Hematopoietic multipotent progenitor cell treated with erythropoietin and hydrocortisone succinate and interleukin-3 and kit ligand, for 8 days (in vitro differentiated cells): ENCODE measurements at places on chromosomes 7 and 10.

- DNase-seq: no peak
These were observed 123.5 kb upstream of the FERD3L start for GRCh38 chr7:19268737-19269136.

DNA sequence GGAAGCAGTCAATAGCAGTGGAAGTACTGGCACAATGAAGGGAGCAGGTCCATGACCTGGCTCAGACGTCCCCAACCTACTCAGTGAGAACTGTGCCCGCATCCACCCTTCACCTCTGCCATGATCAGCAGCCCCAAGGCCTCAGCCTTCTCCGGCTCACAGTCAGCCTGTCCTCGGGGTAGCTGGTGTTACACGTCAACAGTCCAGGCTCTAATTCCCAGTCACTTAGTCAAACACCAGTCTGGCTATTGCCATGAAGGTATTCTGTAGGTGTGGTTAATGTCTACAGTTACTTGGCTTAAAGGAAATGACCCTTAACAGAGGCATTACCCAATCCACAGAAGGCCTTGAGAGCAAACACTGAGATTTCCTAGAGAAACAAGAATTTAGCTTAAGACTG is 49.1 kb downstream of the GRB10 start:
- DNase-seq: no peak

GRCh38 chr10:76554033-76554408 is 1083.6 kb downstream of the KCNMA1 start:
- no peak for DNase-seq

- no peak for DNase-seq
These were observed 63.0 kb upstream of the SP4 start for GRCh38 chr7:21364801-21365271.

GRCh38 chr10:103836273-103836672 is 19.1 kb downstream of the SH3PXD2A start:
- no peak for DNase-seq

DNA sequence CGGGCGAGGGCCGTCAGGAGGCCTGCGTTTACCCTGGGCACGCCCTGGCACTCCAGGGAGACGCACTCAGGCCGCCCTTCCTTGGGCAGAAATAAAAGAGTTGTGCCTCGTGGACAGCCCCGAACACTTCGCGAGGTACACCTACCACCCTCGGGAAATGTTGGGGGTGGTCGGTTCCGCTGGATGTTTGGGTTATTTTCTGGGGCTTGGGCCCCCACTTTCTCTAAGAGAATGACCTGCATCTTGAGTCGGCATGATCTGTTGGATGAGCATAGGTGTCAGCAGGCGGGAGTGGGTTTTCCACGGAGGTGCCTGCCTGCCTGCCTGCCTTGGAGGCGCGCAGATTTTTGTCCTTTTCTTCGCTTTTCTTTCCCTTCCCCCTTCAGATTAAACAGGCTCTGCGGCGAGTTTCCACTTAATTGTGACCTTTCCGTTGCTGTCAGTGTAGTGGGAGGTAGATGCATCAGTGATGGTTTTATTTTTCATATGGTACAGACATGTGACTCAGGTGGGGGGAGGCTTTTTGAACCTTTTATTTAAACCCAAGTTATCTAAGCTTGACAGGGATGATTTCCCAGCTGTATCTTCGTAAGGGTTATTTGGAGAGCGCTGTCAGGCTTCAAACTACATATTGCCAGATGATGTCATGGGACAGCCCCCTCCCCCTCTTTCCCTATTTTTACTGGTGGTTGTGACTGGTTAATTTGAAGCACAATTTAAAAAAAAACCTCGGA is 661 bp downstream of the HECTD2 start:
- peak; percentile 24 for DNase-seq

DNA sequence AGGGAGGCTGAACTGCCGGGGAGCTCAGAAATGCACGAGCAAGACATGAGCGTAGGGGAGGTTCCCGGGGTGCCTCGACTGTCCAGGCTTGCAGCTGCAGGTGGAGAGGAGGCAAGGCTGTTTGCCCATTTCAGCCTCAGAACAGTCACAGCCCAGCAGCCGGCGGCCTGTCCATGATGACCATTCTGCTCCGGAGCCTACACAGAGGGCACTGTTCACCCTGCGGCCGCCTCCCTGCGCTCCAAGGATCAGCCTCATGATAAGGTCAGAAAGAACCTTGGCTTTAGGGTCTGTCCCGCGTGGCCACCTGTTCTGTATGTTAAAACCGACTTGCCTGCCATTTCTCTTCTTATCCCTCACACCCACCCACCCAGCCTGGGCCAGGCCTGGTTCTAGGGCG is 21.9 kb upstream of the CFAP46 start:
- DNase-seq: no peak

DNA sequence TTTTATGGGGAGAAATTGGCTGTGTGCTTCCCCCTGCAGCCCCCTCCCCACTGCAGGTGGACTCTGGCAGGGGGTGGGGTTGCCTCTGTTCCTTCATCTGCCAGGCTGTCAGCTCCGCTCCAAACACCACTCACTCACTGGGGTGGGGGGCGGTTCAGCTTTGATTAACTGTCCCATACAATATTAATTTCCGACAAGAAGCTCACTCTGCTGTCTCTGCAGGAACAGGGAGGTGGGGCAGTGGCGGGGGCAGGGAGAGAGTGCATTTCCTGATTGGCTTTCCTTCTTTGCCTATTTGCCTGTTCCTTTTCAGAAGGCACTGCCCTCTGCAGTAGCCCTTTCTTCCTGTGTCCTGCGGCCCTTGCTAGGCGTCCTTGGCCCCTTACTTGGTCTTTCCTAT is 500.8 kb downstream of the PLXNA4 start:
- DNase-seq: no peak

DNA sequence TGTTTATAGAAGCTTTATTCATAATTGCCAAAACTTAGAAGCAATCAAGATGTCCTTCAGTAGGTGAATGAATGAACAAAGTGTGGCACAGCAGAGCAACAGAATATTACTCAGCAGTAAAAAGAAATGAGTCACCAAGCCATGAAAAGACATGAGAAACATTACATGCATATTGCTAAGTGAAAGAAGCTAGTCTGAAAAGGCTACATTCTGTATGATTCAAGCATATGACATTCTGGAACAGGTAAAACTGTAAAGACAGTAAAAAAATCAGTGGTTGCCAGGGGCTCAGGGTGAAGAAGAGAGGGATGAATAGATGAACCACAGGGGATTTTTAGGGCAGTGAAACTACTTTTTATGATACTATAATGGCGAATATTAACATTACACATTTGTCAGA is 80.9 kb upstream of the APBB1IP start:
- no peak for DNase-seq

- DNase-seq: peak; percentile 27
These were observed 37.6 kb downstream of the AKR1C4 start for GRCh38 chr10:5234106-5234860.

DNA sequence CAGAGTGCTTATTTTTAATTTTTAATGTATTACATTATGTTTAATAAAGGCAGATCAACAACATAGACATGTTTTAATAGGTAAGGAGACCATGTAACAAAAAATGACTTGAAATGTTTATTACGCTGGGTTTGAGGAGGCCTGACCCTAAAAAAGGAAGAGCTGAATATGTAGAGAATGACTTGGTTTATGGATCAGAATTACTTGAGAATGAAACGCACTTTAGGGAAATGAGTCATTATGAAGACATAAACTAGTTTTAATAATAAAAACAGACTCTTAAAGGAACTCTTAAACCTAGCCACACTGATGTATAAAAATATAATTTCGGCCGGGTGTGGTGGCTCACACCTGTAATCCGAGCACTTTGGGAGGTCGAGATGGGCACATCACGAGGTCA is 56.5 kb downstream of the CTTNBP2 start:
- no peak for DNase-seq

- DNase-seq: no peak
These were observed 82.8 kb downstream of the TES start for GRCh38 chr7:116293139-116293538.

DNA sequence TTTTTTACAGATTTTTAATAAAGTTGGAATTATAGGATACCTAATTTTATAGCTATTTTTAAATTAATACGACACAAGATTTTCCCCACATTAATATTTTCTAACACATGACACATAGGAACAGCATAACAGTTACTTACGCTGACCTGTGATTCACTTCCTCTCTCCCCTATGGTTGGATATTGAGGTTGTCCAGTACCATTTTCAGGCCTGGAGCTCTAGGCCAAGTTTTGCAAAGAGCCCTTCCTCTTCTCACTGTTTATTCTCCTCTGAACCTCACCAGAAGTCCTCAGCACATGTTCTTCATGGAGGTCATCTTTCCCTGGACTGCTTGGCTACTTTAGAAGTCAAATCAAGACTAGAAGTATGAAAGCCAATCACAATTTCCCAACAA is 28.2 kb downstream of the LYZL1 start:
- no peak for DNase-seq

DNA sequence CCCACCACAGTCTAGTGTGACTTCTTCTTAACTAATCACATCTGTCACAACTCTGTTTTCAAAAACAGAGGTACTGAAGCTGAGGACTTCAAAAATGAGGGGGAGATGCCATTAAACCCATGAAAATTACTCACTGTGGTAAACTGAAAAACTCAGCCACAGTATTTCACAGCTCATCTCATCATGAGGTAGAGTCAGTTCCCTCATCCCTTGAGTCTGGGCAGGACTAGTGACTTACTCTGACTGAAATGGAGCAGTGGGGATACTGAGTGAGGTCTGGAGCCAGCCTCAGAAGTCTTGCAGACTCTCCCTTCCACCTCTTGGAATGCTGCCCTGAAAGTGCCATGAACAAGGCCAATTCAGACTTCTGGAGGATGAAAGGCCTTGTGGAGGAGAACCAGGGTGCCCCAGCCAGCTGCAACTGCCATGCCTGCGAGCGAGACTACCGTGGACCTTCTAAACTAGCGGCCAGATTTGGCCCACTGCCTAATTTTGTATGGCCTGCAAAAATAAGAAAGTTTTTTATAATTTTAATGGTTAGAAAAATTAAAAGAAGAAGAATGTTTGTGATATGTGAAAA is 24.7 kb upstream of the ANKRD1 start:
- no peak for DNase-seq

DNA sequence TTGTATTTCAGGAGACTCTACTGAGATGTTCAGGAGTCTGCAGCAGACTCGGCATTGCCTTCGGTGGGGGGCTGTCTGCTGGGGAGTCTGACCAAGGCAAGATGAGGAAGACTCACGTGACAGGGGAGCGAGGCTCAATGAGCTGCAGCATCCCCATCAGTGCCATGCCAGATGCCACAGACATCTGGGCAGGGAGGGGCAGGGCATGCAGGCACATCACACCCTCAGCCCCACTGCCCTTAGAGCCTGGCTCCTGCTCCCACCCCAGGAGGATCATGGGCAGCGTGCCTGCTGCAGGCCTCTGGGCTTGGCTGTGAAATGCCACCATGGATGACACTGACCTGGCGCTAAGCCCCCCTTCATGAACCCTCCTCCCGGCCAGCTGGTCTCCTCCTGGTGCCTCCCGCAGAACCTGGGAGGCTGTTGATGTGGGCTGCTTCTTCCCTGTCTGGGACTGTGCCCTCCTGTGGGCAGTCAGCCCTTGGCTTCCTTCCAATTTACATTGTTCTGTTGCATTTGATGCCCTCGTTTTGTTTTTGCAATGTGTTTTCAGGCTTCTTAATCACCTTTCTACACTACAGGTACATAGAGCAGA is 235.0 kb downstream of the PAXIP1 start:
- DNase-seq: no peak

GRCh38 chr10:112852306-112852705 is 97.7 kb upstream of the TCF7L2 start:
- no peak for DNase-seq

GRCh38 chr10:32516567-32517495 is 70.9 kb downstream of the CCDC7 start:
- no peak for DNase-seq

DNA sequence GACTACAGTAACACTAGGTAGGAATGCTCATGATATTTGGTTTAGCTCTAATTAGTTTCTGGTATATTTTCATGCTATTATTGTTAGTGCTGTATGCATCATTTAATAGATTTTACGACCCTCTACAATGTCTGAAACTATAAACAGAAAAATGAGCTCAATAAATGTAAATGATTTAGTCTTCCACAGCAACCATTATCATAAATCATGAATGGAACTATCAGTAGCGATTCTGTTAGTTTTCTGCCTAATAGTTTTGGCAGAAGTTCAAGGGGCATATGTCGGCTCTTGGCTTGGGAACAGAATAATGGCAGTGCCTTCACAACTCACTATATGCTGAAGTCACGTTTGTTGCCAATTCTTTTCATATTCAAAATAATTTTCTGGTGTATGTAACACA is 494.8 kb downstream of the PARD3 start:
- DNase-seq: no peak
